ENCODE measurements at places on chromosomes 11 and 22. TPM values are rescaled to one million over a fixed set of nuclear protein-coding genes. Genes with fewer than 3 reads are reported as not detected.

DNA sequence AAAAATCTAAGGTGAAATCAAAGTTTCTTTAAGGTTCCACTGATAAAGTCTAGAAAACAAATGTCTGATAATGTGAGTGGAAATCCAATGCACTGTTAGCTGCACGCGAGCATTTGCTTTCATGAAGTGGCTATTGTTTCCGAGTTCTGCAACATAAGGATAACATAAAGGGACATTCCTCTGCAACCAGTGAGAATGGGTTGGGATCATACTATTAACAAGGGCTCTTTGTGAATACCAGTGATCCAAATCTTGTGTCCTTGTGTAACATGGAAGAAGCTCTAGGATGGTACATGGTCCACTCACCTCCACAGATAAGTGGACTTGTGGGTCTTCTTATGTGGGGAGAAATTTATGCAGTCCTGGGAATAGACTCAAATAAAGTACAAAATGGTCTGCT is 24.6 kb downstream of the APIP start:
- no peak for DNase-seq

DNA sequence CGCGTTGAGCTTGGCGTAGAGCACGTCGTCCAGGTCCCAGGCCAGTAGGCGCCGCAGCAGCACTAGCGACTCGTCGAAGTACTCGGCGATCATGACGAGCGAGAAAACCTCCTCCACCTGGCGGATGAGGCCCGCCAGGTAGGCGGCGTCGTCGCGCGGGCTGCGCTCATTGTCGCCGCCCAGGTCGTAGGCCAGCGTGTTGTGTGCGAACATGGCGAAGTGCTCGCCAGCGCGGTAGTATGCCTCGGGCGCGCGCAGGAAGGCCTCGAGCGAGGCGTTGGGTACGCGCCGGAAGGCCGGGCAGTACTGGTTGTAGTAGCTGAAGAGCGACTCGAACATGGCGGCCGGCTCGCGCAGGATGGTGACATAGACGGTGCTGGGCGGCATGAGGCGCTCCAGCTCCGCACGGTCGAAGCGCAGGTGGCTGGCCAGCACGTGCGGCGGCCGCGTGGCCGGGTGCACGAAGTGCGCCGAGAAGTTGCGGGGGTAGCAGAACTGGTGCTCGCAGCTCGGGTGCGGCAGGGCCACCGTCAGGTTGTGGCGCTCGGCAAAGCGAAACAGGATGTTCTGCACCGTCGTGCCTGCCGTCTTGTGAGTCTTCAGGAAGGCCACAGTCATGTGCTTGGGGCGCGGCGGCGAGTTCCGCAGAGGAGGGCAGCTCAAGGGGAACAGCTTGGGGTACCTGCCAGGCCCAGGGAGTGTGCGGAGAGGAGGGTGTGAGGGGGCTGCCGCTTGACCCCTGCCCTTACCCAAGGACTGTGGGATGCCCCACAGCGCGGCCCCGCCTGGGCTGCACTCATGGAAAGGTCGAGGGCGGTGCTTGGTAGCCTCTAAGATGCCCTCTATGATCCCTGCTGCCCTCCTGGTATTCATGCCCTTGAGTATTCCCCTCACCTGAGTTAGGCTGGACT is 5.7 kb downstream of the GAL3ST3 start:
- DNase-seq, result peak; percentile 61

DNA sequence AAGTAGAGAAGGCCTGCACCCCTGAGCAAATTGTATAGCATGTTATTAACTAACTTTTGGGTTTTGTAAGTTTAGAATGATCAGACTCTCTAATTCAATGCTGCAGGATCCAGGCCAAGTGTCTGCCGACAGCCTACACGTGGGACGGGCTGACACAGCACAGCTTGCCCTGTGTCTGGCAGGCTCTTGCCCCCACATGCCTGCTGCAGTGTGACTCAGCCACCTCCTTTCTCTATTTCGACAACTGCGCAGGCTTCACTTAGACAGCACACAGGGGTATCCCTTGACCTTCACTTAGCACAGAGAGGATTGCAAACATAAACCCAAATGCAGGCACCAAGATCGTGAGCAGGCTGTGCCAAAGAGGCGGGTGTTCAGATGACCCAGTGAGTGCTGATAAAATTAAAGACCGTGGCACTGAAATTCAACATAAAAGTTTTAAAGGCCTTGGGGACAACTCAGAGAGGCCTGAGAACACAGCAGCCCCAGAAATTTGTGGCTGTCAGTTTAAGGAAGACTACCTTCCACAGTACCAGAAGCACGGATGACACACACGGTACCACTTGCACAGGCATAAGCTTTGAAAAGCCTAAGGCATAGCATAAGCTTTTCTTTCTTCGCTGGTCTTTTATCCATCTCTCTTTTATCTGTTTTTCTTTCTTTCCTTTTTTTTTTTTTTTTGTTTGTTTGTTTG is 37.8 kb downstream of the SCN3B start:
- DNase-seq, result peak; percentile 94

- DNase-seq, result peak; percentile 71
Measured at GRCh38 chr11:66478729-66479393, 1.4 kb upstream of the DPP3 start.

MRGPRF gene
- total RNA-seq, result 41.5 TPM

DNA sequence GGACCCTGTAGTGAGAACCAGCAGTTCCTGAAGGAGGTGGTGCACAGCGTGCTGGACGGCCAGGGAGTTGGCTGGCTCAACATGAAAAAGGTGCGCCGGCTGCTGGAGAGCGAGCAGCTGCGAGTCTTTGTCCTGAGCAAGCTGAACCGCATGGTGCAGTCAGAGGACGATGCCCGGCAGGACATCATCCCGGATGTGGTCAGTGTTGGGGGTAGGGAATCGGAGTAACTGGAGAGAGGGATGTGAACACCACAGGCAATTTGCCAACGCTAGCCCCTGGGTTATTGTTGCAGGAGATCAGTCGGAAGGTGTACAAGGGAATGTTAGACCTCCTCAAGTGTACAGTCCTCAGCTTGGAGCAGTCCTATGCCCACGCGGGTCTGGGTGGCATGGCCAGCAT is 19.9 kb downstream of the MADD start:
- DNase-seq, result no peak

DNA sequence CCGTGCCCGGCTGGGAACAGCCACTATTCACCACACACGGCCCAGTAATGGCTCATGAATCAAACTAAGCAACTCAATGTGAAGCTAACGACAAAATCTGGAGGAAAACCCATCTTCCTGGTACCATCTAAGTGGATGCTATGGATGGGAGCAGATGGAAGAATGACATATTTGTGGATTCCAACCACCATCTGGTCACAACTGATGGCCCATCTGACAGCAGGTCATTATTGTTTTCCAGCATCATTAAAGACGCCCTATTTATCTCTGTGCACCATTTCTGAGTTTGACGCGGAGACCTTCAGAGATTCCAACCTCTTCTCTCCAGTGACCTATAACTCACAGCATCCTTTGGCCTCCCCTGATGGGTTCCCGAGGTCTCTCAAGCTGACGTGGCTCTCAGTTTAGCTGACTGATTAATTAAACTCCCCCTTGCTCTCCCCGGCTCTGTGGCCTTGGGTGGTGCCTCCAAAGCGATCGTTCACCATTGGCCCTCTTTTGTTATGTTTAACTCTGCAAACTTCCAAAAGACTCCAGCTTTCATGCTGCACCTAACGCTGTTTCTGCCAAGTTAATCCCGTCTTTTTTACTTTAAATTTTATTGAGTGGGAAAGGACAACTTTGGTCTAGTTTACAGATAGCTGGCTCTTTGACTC is 1514.4 kb downstream of the BRD1 start:
- DNase-seq, result no peak

GRCh38 chr22:24106385-24107381 is 74.6 kb upstream of the SUSD2 start:
- no peak for DNase-seq

DNA sequence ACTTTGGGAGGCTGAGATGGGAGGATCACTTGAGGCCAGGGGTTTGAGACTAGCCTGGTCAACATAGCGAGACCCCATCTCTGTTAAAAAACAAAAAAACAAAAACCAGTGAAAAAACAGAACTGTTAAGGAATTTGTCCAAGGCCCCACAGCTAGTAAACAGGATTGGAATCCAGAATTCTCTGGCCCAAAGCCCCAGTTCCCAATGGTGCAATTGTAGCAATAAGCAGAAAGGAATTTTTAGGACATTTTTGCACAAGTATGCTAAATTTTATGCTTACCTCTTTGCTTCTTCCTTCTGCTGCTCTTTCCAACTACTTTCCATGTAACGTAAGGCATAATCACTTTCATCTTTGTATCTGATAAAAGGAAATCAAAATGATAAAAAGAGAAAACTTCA is 11.6 kb downstream of the MISFA start:
- DNase-seq, result no peak

All from osteoblast (primary cell).